ENCODE measurements at places on chromosomes 4 and X.

- no peaks in the 10 kb centered on the region for H3K27me3 ChIP-seq
- no peak overlapping the region for H3K27ac ChIP-seq
- H3K4me3 ChIP-seq = no peak overlapping the region
- no peak for DNase-seq
- no peaks in the 10 kb centered on the region for H3K4me1 ChIP-seq
Observed at GRCh38 chr4:22094217-22094616, 145.6 kb upstream of the KCNIP4 start.

DNA sequence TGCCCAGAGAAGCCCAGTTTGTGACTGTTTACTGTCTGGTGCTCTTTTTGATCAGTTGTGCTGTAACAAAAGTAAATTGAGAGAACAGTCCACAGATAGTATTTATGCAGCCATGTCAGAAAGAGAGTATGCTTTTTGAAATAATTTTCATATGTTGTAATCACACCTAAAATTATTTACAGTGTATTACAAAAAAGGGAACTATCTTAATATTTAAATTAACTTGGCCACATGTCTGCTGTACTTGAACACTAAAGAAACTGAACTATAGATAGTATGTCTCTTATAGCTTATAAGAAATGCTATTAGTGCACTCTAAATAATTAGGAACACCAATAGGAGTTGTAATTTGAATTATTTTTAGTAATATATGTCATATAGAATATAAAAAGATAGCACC, 30.2 kb downstream of the KIAA0232 start:
- peaks cover 44% of the 10 kb centered on the region for H3K36me3 ChIP-seq
- DNase-seq = no peak
- H3K4me3 ChIP-seq = no peak overlapping the region
- no peak overlapping the region for H3K27ac ChIP-seq

GRCh38 chr4:1723131-1723801, 1.9 kb downstream of the TACC3 start:
- peak overlapping the region; percentile 98 for H3K4me3 ChIP-seq
- peak overlapping the region; percentile 97 for H3K27ac ChIP-seq
- H3K4me1 ChIP-seq = peaks cover 39% of the 10 kb centered on the region
- H3K36me3 ChIP-seq = peaks cover 61% of the 10 kb centered on the region

DNA sequence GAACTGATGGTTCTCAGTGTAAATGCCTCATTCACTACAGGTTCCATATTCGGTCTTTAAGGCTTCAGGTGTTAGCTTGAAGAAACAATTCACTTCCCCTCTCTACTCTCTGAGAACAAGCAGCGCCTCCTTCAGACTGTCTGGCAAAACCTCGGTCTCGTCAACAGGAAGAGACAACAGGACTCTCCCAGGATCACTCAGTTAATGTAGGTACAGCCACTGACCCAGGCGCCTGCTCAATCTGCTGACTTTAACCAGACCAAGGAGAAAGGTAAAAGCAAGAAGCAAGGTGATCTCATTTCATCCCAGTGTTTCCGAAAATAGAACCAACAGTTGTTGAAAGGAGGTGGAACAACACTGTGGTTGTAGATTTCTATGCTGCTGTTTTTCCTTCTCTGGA, 102.2 kb downstream of the SLC2A9 start:
- H3K4me3 ChIP-seq = no peak overlapping the region
- DNase-seq = no peak
- H3K36me3 ChIP-seq = no peaks in the 10 kb centered on the region
- no peaks in the 10 kb centered on the region for H3K27me3 ChIP-seq

DNA sequence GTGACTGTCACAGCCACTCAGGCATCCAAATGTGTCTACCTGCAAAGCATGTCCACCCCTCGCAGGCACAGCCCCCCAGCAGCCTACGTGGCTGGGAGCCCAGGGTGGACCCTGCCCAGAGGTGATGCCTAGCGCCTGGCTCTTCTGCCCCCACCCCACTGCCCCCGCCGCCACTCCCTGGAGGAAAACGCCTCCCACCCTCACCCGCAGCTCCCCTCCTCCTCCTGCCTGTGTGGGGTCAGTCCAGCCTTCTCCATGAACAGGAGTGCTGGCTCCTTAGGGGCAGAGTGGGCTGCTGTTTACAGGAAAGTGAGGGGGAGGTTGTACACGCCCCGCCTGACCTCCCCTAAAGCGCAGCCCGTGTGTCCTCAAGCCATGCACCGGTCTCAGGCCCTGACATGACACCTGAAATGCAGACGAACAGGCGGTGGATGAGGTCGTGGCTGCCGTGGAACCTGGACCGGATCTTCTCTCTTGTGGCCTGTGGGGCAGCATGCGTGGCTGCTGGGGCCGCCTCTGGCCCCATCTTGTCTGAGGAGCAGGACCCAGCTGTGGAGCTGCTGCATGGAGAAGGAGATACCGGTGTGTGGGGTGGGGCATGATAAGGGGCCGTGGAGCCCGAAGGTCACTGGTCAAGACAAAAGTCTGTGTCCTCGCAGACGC, 11.9 kb upstream of the MXD4 start:
- no peaks in the 10 kb centered on the region for H3K36me3 ChIP-seq
- H3K4me1 ChIP-seq = no peaks in the 10 kb centered on the region
- DNase-seq = no peak
- H3K27me3 ChIP-seq = no peaks in the 10 kb centered on the region
- H3K4me3 ChIP-seq = no peak overlapping the region

DNA sequence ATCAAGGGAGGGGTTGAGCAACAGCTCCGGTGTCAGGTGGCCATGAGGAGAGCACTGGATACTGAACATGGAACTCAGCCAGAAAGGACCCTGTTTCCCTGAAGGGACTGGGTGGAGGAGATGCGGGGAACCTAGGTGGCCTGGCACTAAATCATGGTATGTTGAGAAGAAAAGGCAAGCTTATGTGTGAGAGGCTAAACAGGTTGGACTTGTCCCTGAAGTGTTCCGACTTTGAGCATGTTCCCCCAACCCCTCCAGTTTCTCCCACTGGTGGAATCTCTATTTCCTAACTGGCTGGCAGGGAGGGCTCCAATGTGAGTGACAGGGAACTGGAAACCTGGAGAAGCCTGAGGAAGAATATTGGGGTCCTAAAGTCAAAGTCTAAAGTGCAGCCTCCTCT, 69.5 kb downstream of the PLAC1 start:
- no peak for DNase-seq
- H3K36me3 ChIP-seq = no peaks in the 10 kb centered on the region
- H3K27me3 ChIP-seq = peaks cover 8% of the 10 kb centered on the region

- H3K36me3 ChIP-seq = no peaks in the 10 kb centered on the region
- H3K4me3 ChIP-seq = no peak overlapping the region
- no peaks in the 10 kb centered on the region for H3K4me1 ChIP-seq
- no peak overlapping the region for H3K27ac ChIP-seq
- no peak for DNase-seq
- peaks cover 8% of the 10 kb centered on the region for H3K27me3 ChIP-seq
Observed at GRCh38 chr4:163697121-163697520, 202.6 kb downstream of the TMA16 start.

DNA sequence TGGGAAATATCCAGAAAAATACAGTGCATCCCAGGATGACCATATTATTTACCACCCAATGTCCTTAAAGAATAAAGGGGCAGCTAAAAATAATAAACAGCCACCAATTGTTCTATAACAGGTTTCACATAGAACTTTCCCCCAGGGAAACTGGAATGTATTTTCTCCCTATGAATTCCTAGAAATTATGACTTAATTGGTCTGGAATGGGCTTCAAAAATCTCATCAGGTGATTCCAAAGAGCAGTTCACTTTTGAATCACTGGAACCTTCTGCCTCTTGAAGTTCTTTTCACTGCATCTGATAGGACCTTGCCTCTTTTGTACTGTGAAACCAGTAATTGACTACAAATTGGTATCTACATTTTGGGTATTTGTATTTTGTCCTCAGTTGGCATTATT, 119.3 kb downstream of the ZNF330 start:
- H3K27ac ChIP-seq = no peak overlapping the region
- no peak for DNase-seq
- no peak overlapping the region for H3K4me3 ChIP-seq
- no peaks in the 10 kb centered on the region for H3K36me3 ChIP-seq
- peaks cover 15% of the 10 kb centered on the region for H3K27me3 ChIP-seq
- no peaks in the 10 kb centered on the region for H3K4me1 ChIP-seq

- DNase-seq = no peak
- no peak overlapping the region for H3K27ac ChIP-seq
- H3K36me3 ChIP-seq = peaks cover 4% of the 10 kb centered on the region
- no peaks in the 10 kb centered on the region for H3K27me3 ChIP-seq
- no peaks in the 10 kb centered on the region for H3K4me1 ChIP-seq
Observed at GRCh38 chr4:80382090-80382832, 46.7 kb downstream of the CFAP299 start.

DNA sequence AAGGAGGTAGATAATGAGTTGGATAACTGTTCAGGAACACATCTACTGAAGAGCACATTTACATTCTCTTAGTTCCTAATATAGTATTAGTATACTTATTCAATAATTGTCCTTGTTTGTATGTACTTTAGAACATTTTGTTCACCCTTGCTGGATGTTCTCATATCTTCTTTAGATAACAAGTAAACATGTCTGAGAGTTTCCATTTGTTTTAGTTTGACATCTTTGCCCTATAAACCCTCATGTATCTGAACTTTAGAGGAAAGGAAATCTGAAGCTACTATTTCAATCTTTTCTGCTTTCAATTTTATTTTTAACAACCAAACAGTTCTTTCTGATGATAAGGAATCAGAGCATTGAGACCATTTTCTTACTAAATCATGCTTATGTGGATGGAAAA, 518.6 kb downstream of the RPA4 start:
- H3K27ac ChIP-seq = no peak overlapping the region
- no peaks in the 10 kb centered on the region for H3K27me3 ChIP-seq
- peaks cover 27% of the 10 kb centered on the region for H3K4me1 ChIP-seq
- peaks cover 3% of the 10 kb centered on the region for H3K36me3 ChIP-seq
- no peak for DNase-seq

DNA sequence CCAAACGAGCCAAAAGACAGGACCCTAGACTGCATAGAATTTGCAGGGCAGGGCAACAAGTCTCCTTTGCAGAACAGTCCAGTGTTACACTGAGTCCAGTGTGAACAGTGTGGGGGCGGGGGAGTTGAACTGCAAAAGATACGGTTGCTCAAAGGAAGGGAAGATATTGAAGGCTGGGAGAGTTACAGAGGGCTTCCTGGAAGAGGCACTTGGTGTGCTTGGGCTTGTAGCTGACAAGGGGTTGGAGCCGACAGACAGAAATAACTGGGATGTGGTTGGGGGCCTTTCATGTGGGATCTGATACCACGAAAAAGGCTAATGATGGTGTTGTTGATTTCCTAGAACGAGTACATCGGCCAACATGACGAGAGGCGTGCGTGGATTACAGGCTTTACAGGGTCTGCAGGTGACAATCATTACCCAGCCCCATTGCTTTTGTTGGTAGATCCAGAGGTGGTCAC, 6.1 kb downstream of the XPNPEP2 start:
- no peaks in the 10 kb centered on the region for H3K27me3 ChIP-seq
- peaks cover 30% of the 10 kb centered on the region for H3K4me1 ChIP-seq
- H3K4me3 ChIP-seq = peak overlapping the region; percentile 4
- peak overlapping the region; percentile 76 for H3K27ac ChIP-seq

GRCh38 chr4:107978716-107979451, 10.8 kb upstream of the HADH start:
- DNase-seq = no peak
- H3K27me3 ChIP-seq = no peaks in the 10 kb centered on the region
- H3K4me3 ChIP-seq = no peak overlapping the region
- peaks cover 11% of the 10 kb centered on the region for H3K36me3 ChIP-seq

- no peaks in the 10 kb centered on the region for H3K36me3 ChIP-seq
- DNase-seq = no peak
- H3K27me3 ChIP-seq = peaks cover 3% of the 10 kb centered on the region
- H3K4me1 ChIP-seq = no peaks in the 10 kb centered on the region
Observed at GRCh38 chrX:50705042-50705441, 109.0 kb downstream of the SHROOM4 start.

- no peaks in the 10 kb centered on the region for H3K27me3 ChIP-seq
- H3K27ac ChIP-seq = peak overlapping the region; percentile 95
- H3K4me3 ChIP-seq = no peak overlapping the region
- DNase-seq = peak; percentile 18
Observed at GRCh38 chrX:150880808-150881165, 17.7 kb downstream of the CD99L2 start.

DNA sequence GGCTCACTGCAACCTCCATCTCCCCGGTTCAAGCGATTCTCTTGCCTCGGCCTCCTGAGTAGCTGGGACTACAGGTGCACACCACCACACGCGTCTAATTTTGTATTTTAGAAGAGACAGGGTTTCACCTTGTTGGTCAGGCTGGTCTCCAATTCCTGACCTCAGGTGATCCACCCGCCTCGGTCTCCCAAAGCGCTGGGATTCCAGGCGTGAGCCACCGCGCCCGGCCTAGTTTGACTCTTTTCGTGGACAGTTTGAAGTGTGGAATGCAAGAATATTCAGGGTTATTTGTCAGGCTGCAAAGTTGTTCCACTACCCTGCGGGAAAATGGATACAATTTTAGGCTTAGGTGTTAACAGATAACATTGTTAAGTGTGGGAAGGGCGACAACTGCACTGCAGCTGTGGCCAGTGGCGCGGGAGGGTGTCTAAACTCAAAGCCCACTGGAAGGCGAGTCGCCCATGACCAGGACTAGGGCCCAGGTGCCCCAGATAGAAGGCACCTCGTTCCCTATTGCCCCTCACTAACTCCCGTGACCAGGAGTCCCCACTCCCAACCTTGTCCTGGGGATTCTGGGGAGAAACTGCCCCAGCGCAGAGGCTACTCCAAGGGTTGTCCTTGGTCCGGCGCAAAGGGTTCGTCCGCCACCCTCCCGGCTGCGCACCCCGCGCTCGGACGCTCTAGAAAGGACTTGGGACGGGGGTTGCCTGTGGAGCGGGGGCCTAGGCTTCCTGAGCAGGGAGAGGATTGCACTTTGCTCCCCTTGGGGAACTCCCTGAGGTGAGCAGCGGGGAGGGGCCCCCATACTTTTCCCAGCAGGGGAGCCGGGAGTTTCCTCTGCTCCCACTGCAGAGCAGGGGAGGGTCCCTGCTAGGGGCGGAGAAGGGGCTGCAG, 1.1 kb upstream of the CD99 start:
- peaks cover 24% of the 10 kb centered on the region for H3K4me1 ChIP-seq
- H3K27ac ChIP-seq = no peak overlapping the region
- no peak overlapping the region for H3K4me3 ChIP-seq
- H3K36me3 ChIP-seq = peaks cover 18% of the 10 kb centered on the region

GRCh38 chr4:8537041-8537461, 43.1 kb upstream of the GPR78 start:
- no peak overlapping the region for H3K4me3 ChIP-seq
- no peaks in the 10 kb centered on the region for H3K36me3 ChIP-seq
- no peaks in the 10 kb centered on the region for H3K27me3 ChIP-seq
- H3K27ac ChIP-seq = no peak overlapping the region

DNA sequence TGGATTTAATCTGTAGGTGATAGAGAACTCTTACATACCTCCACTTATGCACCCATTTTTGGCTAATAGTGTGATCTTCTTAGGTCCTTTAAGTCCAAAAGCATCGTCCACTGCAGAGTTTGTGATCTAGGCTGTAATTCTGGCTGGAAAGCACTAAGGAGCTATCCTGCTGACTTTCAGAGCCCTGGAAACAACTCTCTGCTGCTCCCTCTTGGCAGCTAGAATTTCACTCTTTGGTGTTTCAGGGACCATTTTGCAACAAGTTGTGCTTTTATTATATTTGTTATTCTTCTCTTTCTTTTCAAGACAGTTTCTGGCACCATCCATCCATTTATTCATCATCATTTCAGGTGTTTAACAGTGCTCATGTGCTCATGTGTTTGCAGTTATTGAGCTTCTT, 130.0 kb downstream of the RBM46 start:
- H3K4me1 ChIP-seq = no peaks in the 10 kb centered on the region
- DNase-seq = no peak
- no peaks in the 10 kb centered on the region for H3K36me3 ChIP-seq
- H3K27me3 ChIP-seq = no peaks in the 10 kb centered on the region
- H3K27ac ChIP-seq = no peak overlapping the region
- H3K4me3 ChIP-seq = no peak overlapping the region

Data from activated naive CD8-positive, alpha-beta T cell treated with anti-CD3 and anti-CD28 coated beads for 36 hours (primary cell).